ENCODE measurements at places on chromosomes 6 and 20.

- DNase-seq: no peak
Observed at GRCh38 chr20:41204304-41205265, 67.2 kb downstream of the PLCG1 start.

GRCh38 chr6:159117046-159117445, 52.2 kb upstream of the FNDC1 start:
- no peak for DNase-seq

DNA sequence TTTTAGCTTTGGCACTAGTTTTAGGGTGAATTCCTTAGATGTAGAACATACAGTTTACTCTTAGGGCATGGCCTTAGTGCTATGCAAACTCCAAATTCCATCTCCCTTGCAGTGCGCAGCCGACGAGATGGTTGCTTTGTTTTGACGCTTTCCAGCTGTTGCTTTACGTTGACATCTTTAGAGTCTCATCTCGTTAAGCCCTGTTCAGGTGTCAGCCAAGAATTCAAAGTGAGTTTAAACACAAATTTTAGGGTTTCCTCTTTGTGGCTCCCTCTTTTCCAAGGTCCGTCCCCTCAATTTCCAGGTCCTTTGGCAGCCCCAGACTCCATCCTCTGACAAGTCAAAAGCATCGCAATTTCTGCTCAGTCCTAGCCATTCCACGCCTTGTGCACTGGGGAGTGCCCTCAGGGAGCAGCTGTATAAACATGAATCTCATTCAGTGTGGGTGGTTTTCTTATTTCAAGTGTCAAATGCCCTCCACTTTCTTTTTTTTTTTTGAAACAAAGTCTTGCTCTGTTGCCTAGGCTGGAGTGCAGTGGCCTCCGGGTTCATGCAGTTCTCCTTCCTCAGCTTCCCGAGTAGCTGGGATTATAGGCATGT, 14.1 kb upstream of the MAK start:
- no peak for DNase-seq

DNA sequence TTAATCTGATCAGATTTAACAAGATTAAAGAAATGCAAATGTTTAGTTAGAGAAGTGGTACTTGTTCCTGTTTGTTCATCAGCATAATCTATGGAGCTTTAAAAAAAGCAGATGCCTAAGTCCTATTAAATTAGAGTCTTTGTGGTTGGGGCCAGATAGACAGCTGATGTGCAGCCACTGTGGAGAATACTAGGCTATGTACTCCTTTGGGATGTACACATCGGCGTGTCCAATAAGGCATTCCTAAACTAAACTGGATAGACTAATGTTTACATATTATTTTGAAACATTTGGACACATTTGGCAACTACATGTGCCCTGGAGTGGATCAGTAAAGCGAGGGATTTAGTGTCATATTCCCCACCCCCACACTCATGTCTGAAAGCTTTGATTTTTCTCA, 459.5 kb downstream of the LMBRD1 start:
- no peak for DNase-seq
